Activated CD4-positive, alpha-beta T cell treated with anti-CD3 and anti-CD28 coated beads, Interleukin-2, Interleukin-6, amounts not matched to agents 100 ng/mL and 50 ng/mL, durations not matched to agents 16 hours and 8 hours (primary cell): ENCODE measurements at places on chromosomes 4 and X.
A peak's percentile ranks its signal among the peaks of the same experiment; 100 is the strongest.

DNA sequence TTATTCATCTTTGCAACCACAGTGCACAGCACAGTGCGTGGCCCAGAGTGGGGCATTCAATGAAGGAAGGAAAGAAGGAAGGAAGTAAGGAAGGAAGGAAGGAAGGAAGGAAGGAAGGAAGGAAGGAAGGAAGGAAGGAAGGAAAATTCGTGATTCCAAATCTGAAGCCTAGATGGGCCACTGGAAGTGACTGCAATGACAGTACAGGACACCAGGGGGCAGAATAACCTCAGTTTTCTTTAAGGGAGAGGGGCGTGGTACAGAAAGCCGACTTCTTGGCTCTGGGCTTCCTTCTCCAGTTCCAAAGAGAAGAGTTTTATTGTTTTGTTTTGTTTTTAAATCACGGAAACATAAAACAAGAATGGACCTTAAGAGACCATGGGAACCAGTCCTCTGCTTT is 47.8 kb downstream of the APLN start:
- DNase-seq, result peak; percentile 72

DNA sequence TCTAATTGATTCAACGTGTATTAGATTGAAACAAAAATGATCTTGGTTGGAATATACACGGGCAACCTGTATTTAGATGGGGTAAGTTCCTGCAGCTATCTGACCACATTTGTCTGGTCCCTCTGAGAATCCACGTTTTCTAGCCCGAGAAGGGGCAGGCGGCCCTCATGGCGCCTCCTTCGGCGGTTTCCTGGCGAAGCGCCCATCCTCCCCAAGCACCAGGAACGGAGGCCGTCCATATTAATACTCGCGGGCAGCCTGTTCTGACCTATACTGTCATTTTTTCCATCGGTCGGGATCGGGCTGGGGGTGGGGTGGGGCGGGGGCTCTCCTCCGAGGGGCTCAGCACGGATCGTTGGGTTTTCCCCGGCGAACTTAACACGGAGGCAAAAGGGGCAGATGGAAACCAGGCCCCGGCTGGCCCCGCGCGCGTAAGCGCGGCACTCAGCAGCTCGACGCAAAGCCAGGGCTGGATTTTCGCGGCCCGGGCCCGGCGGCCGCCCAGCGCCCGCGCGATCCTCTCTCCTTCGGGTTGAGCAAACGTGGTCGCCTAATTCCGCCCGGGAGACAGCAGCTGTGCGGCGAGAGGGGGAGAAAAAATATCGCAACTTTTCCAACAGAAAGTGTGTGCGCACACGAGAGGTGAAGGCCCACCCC is 77.2 kb upstream of the BCOR start:
- DNase-seq, result peak; percentile 62

- no peak for DNase-seq
Measured at GRCh38 chr4:146959692-146960091, 14.0 kb upstream of the TTC29 start.

- no peak for DNase-seq
Measured at GRCh38 chrX:20620306-20620705, 353.6 kb upstream of the RPS6KA3 start.

DNA sequence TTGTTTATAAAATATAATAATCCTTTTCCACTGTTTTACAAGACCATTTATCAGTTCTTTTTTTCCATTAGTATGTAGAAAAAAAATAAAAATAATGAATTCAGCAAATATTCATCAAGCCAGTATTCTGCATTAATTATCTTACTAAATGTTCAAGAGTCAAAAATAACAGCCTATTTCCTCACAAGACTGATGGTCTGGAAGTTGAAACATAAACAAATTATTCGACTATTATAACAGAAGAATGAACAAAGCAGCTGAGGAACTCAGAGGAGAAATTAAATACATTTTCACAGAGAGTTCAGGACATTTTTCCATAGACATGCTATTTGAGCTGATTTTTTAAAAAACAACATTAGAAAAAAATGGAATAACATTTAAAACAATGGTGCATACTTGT is 2594.8 kb downstream of the ARAP2 start:
- DNase-seq, result no peak

DNA sequence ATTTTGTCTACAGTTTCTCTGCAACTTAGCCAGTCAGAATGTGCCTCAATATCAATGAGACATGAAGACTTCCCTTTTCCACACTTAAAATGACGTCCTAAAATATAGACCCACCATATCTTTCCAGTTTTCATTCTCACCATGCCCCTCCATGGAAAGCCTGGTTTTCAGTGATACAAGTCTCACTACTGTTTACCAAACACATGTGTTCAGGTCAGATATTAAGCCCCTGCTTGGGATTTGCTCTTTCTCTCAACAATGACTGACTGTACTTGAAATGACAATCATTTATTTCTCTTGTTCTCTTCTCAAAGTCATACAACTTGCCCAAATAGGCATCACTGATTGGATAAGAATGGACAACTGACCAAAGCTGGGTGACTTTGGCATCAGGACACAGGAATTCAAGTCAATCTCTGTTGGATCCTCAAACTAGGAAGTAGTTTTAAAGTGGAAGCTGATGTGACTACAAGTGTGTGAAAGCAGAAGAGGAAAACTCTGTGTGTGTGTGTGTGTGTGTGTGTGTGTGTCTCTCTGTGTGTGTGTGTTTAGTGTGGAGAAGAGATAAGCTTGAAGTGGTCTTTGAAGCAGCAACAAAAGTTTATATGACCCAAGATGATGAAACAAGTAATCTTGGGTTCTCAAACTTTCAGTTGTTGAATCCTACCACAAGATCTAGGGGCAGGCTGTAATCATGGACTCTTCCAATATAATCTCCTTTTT is 217.4 kb upstream of the FGF13 start:
- DNase-seq, result no peak

GRCh38 chrX:151458824-151459223 is 61.8 kb downstream of the VMA21 start:
- no peak for DNase-seq

DNA sequence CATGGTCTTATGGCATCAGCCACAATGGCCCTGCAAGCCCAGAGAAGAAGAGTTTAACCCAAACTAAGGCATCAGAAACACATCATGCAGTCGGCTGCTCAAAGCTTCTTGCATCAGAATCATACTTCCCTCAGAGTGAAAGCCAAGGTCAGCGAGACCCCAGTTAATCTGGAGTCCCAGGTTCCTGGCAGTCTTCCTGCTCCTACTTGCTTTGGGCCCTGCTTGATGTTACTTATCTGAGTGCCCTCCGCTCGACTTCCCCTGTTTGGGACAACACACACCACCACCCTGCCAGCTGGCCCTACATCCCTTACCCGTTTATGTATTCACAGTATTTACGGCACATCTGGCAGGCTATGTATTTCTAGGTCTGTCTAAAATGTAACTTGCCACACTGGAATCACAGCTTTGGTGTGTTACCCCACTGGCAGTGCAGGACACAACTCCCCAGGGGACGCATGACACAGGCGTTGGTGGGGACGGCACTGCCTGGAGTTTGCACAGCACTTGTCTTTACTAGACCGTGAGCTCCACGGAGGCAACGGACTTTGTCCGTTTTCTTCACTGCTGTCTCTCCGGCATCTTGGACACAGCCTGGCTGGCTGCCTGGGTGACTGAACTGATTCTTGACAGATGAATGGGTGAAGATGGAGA is 22.8 kb downstream of the CRMP1 start:
- DNase-seq, result no peak

- DNase-seq, result no peak
Measured at GRCh38 chr4:159685340-159686092, 582.6 kb downstream of the RAPGEF2 start.

DNA sequence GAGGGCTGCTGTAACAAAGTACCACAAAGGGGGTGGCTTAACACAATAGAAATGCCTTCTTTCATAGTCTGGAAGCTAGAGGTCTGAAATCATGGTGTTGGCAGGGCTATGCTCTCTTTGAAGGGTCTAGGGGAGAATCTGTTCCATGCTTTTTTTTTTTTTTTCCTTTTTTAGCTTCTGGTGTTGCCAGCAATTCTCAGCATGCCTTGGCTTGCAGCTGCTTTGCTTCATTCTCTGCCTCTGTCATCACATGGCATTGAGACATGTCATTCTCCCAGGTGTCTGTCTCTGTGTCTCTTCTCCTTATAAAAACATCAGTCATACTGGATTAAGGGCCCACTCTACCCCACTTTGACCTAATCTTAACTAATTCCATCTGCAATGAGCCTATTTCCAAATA is 78.6 kb upstream of the BOD1L1 start:
- DNase-seq, result no peak

DNA sequence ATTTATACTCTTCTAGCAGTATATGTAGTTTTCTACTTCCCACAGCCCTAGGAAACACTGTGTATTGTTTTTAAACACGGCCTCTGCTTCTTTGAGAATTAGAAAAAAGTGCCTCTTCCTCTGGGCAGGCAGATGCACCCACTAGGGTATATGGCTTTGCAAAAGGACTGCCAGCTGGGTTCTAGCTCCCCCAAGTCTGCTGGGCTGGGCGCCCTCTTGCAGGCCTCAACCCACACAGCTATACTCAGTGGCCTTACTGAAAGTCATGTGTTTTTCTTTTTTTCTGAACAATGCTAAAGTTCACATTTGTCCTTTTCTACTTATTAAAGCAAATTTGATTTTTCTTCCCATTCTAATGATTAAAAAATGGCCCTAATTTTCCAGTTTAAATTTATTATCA is 35.5 kb upstream of the BMPR1B start:
- no peak for DNase-seq

DNA sequence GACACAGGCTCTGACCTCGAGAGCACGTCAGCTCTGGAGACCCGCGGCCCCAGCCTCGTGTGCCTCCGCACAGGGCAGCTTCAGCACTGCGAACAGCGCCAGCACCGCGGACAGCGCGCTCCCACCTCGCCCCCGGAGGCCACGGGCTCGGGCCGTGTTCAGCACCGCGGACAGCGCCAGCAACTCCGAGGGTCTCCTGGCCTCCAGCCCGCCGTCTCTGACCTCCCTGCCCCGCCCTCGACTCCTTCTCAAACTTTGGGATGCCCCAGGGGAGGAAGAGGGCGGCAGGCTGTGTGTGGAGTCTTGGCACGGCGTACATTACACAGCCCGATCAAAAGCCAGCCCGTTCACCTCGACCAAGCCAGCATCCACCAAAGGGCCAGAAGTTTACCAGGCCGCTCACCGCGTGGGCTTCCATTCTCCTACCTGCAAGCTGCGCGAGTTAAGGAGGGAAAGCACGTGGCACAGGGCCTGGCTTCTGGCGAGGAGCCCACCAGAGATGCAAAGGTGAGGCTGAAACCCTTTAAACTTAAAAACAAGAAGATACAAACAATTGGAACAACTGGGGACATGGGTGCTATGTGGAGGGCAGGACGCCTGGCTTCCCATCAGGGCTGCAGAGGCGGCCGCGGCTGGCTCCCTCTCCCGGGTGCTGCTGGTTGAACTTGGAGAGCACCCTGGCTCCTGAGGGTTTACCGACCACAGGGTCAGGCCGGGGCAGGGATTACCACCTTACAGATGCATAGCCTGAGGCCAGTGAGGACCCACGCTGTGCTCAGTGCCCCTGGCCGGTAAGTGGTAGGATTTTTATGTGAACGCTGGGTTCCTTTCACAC is 4.5 kb upstream of the NKX1-1 start:
- peak; percentile 55 for DNase-seq

GRCh38 chr4:151302432-151302831 is 23.0 kb downstream of the SH3D19 start:
- no peak for DNase-seq

- DNase-seq, result no peak
Measured at GRCh38 chrX:13043138-13043537, 1.3 kb downstream of the FAM9C start.

DNA sequence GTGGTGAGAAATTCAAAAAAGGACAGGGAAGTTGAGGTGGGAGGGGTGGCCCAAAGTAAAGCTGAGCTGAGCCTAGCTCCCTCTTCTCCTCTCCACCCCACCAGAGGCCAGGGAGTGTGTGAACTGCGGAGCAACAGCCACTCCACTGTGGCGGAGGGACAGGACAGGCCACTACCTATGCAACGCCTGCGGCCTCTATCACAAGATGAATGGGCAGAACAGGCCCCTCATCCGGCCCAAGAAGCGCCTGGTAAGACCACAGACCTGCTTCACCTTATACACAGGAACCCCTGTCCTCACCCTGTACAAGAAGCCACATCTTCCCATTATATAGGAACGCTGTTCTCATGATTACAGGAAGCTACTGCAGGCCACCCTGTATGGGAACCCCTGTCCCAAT is 5.8 kb downstream of the GATA1 start:
- no peak for DNase-seq

DNA sequence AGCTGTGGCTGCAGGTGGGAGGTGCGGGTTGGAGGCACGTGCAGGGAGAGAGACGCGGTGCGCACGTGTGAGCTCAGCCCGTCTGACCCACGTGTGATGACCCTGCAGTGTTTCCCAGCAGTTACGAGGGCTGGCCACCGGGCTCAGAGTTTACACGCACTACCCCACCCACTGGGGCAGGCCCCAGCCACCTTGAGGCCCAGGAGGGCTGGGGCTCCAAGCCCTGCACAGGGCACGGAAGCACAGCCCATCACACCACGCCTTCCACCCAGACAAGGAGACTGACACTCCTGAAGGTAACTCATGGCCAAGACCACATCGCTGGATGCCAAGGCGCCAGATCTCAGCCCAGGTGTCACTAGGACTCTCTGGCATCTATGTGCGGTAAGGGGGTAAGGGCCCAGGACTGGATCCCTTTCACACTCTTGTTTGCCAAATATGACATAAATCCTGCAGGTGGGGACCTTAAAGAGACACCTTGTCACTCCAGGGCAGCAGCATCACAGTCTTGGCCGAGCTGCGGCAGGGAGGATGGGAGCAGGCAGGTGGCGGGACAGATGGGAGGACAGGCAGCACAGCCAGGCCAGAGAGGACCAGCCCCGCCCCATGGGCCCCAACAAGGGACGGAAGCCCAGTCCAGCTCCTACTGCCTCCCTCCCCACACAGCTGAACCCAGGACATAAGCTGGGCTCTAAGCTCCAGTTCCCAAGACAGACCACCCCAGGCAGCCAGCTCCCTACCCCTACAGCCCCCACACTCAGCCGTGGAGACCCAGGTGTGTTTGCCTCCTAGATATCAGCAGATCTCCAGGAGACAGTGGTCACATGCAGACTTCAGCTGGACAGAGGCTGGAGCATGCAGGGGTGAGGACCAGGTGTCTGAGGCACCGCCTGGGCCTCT is 56.8 kb downstream of the ZFYVE28 start:
- DNase-seq, result no peak
